A549 treated with RU486 at 1 μM for 4 hours (cell line): ENCODE measurements at places on chromosomes 2 and 18. TPM values are rescaled to one million over a fixed set of nuclear protein-coding genes. Genes with fewer than 3 reads are reported as not detected.

HK2 gene
- total RNA-seq, result 0.87 to 1.6 TPM (median 1.1 TPM) in 5 replicates

CD226 gene
- total RNA-seq, result 0.08 to 0.10 TPM (median 0.09 TPM) in 3 of 5 replicates, not detected in the others

RGPD3 gene
- 0.07 to 0.19 TPM (median 0.10 TPM) in 5 replicates for total RNA-seq

CPO gene
- not detected in 5 replicates for total RNA-seq

AQP12B gene
- total RNA-seq, result not detected in 5 replicates

STAMBP gene
- 41.9 to 53.9 TPM (median 50.5 TPM) in 5 replicates for total RNA-seq
